SK-MEL-5 (cell line): ENCODE measurements at places on chromosomes 7 and 10. TPM values are rescaled to one million over a fixed set of nuclear protein-coding genes. Genes with fewer than 3 reads are reported as not detected.
A peak's percentile ranks its signal among the peaks of the same experiment; 100 is the strongest.

DNA sequence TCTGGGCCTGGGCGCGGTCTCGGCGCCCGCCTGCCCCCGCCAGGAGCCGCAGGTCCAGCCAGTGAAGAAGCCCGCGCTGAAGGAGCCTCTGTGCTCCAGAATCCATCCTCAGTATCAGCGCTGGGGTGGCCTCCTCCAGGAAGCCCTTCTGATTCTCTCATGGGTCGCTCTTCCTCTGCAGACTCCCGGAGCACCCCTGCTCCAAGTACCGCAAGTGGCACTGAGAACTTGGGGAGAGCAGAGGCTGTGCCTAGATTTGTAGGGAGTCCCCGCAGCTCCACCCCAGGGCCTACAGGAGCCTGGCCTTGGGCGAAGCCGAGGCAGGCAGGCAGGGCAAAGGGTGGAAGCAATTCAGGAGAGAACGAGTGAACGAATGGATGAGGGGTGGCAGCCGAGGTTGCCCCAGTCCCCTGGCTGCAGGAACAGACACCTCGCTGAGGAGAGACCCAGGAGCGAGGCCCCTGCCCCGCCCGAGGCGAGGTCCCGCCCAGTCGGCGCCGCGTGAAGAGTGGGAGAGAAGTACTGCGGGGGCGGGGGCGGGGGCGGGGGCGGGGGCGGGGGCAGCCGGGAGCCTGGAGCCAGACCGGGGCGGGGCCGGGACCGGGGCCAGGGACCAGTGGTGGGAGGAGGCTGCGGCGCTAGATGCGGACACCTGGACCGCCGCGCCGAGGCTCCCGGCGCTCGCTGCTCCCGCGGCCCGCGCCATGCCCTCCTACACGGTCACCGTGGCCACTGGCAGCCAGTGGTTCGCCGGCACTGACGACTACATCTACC is at the start of gene ALOX5:
ALOX5 (plus strand) TSS at position 641 of the 774 bp plus-strand sequence; CDS start at position 705, 64 bp downstream.
- DNase-seq: no peak

DNA sequence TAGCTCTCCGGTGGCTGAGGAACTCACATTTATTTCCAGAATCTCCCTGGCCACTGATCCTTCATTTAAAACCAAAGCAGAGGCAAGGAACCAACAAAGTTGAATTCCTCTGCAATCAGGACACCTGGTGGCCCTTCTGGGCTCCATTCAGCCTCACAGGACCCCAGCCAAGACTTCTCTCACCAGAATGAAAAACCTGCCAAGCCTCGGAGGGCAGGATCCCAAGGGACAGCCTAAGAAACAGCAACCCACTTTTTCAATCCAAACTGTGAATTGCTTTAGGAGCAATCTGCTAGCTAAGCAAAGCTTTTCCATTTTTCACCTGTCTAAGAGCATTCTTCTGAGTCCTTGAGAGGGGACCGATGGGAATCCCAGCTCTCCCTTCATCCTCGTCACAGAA is 34.6 kb downstream of the OAT start:
- no peak for DNase-seq

- DNase-seq: peak; percentile 95
Measured at GRCh38 chr7:130071701-130072622, 1.6 kb downstream of the KLHDC10 start.

GRCh38 chr10:68153473-68154210 is 44.4 kb downstream of the MYPN start:
- DNase-seq: peak; percentile 94

- no peak for DNase-seq
Measured at GRCh38 chr10:110612087-110612486, 32.0 kb upstream of the RBM20 start.

DNA sequence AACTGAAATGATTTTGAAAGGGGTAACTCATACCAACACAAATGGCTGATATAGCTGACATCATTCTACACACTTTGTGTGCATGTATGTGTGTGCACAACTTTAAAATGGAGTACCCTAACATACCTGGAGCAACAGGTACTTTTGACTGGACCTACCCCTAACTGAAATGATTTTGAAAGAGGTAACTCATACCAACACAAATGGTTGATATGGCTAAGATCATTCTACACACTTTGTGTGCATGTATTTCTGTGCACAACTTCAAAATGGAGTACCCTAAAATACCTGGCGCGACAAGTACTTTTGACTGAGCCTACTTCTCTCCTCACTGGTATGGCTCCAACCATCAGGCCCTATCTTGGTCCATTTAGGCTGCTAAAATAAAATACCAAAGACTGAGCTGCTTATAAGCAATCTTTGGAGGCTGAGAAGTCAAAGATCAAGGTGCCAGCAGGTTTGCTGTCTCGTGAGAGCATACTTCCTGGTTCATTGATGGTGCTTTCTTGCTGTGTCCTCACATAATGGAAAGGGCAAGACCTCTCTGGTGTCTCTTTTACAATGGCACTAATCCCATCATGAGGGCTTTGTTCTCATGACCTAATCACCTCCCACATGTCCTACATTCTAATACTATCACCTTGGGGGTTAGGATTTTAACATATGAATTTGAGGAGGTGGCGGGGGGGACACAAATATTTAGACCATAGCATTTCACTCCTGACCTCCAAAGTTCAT is 173.3 kb downstream of the CFTR start:
- no peak for DNase-seq

GRCh38 chr10:129929343-129930292 is 34.5 kb downstream of the EBF3 start:
- peak; percentile 20 for DNase-seq

DNA sequence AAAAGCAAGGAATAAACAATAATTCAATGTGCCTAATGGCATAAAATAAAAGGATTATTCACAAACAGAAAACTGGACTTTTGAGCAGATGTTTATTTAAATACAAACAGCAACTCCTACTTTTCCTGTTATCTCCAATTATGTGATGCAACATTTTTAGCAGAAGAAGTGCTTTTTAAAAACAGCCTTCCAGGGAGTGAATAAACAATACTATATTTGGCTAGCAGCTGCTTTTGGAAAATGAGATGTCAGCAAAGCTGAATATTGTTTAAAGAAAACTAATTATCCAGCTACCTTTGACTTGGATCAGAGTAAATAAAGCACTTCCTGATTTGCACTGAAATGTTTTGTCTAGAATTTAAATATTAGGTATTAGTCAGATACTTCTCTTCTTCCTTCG is 23.2 kb downstream of the CDK1 start:
- DNase-seq: no peak

- DNase-seq: no peak
Measured at GRCh38 chr10:29617880-29618340, 16.9 kb downstream of the SVIL start.

DNA sequence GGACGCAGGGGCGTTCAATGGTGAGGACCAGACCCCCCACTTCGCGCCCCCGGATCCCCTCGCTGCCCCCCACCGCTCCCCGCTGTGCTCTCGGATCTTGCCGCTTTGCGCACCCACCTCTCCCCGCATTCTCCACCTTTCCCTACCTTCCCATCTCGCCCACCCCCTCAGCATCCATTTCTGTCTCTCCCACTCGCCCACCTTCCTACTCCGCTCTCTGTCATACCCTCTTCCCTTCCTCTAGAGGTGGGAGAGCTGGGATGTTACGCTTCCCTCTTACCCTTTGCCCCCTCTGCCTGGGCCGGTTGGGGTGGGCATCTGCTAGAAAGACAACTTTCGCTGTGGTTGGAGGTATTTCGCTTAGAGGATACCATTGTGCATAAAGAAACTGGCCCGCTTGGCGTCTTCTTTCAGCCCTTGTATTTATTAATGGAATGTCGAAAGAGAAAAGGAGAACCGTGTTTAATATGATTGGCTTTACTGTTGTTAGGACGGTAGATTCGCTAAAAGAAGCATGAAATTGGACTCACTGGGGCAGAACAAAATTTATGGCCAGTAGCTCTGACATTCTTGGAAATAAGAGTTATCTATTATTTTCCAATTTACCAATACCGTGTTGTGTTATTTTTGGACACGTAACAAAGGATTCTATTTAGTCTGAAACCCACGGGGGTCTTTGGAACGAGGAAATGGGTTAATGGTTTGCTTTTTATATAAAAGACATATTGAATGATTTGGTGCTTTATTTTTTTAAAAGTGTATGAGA is 873 bp downstream of the PRKAR2B start:
- peak; percentile 14 for DNase-seq

- no peak for DNase-seq
Measured at GRCh38 chr7:42380401-42380800, 143.4 kb upstream of the GLI3 start.

- DNase-seq: no peak
Measured at GRCh38 chr10:125232841-125233240, 72.5 kb upstream of the CTBP2 start.

- DNase-seq: peak; percentile 89
Measured at GRCh38 chr7:29105752-29106668, 40.3 kb downstream of the CPVL start.

DNA sequence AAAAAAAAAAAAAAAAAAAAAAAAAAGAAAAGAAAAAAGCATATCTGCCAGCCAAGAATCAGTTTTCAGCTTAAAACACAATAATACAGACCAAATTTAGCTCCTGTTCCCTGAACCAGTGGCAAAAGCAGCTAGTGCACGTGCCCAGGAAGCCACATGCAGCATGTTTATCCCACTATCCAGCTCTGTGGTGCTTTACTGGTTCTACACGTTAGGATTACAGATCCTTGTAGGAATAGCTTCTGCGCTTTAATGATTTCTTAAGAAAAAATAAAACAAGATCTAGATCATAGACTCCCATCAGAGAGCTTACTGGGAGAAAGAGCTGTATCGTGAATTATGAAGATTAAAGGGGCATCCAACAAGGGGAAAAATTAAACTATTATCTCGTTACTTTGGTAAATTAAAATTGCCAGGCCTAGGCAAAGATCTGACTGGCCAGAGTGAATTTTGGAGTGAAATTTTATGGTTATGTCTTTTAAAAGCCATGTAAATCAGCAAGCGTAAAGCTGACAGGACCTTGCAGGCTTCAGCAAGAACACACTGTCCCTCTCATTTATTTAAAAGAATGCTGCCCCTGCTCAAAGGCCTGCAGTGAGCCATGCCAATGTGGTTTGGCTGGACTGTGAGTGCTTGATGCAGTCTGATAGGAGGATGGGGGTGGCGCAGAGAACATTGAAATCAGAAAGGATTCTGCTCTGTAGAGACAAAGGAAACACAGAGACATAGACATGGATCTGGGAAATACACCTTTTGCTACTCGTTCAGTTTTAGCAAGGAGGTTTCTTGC is 177.3 kb upstream of the PHYHIPL start:
- DNase-seq: no peak

MYPN gene
- total RNA-seq: 0.13 and 0.43 TPM in 2 replicates

GBX1 gene
- total RNA-seq: not detected in 2 replicates

NUP42 gene
- 86.5 and 93.5 TPM in 2 replicates for total RNA-seq

TMEM236 gene
- 0.03 and 0.05 TPM in 2 replicates for total RNA-seq

AOC1 gene
- 0.05 and 0.21 TPM in 2 replicates for total RNA-seq

BMPR1A gene
- total RNA-seq: 25.2 and 31.6 TPM in 2 replicates

NPY4R gene
- not detected in 2 replicates for total RNA-seq

CARD11 gene
- not detected in 2 replicates for total RNA-seq
